ENCODE measurements at places on chromosomes 11 and 22. TPM values are rescaled to one million over a fixed set of nuclear protein-coding genes. Genes with fewer than 3 reads are reported as not detected.

PRG3 gene
- total RNA-seq: not detected

MB gene
- 2.6 TPM for total RNA-seq

SUSD2 gene
- 0.52 TPM for total RNA-seq

DNA sequence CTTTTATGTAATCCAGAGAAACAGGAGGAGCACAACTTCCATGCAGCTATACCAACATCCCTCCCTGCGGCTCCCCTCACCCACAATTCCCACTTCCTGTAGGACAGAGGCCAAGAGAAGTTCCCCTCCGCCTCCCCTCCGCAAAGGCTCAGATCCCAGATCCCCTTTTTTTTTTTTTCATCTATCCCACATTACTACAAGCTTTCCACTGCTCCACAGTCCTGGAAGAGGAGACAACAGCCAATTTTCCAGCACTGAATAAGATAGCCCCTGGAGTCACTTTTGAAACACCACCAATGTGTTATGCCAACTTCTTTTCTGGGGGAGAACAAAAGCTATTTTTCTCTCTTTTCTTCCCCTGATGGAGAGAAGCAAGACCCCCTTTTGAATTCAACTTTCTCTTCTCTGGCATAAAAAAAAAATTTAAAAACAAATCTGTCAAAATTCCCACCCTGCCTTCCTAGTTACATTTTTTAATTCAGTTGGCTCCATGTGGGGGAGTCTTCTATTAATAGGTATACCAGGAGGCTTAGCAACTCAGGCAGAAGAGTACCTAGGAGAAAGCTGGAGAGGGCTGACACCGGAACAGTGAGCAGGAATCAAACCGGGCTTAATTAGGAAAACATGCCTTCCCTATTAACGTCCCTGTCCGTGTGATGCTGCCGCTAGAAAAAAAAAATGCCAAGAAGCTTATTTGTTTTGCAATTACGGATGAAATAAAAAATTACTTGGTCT is 543.4 kb downstream of the BUD13 start:
- no peaks in the 10 kb centered on the region for H3K4me1 ChIP-seq

DNA sequence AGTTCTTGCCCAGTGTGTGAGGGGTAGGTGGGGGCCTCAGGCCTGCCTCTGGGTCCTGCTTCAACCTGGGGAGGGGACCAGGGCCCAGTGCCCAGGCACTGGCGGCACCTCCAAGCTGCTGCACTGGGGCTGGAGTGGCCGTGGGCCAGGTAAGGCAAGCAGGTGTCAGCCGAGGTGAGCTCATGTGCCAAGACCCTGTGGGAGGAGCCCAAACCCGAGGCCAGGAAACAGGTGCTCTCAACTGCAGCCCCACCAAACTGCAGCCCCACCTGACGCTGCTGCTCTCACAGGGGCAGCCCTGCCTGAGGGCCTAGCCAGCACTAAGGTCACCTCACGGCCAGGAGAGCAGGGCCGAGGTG is 18.1 kb upstream of the GNB1L start:
- peaks cover 3% of the 10 kb centered on the region for H3K4me1 ChIP-seq
- H3K36me3 ChIP-seq: no peaks in the 10 kb centered on the region
- H3K27me3 ChIP-seq: no peaks in the 10 kb centered on the region
- no peak for DNase-seq

DNA sequence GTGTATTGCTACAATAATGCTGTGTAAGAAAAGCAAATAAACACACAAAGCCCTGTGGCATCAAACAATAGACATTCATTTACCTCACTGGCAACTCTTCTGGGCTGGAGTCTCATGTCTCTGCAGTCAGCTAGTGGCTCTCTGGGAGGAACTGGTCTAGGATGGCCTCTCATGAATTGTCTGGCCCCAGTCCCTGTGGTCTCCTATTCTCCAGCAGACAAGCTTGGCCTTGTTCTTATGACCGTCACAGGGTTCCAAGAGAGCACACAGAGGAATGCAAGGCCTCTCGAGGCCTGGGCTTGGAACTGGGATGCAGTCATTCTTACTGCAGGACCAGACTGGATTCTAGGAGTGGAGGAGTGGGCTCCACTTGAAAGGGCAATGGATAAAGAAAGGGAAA is 141.2 kb upstream of the NTM start:
- H3K27me3 ChIP-seq: no peaks in the 10 kb centered on the region
- no peak overlapping the region for H3K27ac ChIP-seq
- no peaks in the 10 kb centered on the region for H3K36me3 ChIP-seq

DNA sequence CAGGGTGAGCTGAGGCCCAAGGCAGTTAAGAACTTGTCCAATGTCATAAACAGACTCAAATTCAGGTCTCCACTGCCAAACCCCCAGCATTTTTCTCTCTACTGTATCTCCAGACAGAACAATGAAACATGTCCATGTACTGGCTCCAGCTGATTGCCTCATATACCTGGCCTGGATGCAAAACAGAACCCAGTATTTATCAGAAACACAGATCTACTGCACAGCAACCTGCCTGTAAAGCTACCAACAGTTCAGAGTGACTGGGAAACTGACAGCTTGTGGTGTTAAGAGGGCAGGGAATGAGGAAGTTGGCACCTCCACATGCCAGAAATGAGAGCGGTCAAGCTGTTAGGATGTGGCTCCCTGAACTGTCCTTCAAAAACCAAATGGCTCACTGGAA is 41.6 kb downstream of the C11orf71 start:
- no peak for DNase-seq
- no peaks in the 10 kb centered on the region for H3K4me1 ChIP-seq
- no peaks in the 10 kb centered on the region for H3K36me3 ChIP-seq
- no peak overlapping the region for H3K4me3 ChIP-seq
- peaks cover 30% of the 10 kb centered on the region for H3K27me3 ChIP-seq

DNA sequence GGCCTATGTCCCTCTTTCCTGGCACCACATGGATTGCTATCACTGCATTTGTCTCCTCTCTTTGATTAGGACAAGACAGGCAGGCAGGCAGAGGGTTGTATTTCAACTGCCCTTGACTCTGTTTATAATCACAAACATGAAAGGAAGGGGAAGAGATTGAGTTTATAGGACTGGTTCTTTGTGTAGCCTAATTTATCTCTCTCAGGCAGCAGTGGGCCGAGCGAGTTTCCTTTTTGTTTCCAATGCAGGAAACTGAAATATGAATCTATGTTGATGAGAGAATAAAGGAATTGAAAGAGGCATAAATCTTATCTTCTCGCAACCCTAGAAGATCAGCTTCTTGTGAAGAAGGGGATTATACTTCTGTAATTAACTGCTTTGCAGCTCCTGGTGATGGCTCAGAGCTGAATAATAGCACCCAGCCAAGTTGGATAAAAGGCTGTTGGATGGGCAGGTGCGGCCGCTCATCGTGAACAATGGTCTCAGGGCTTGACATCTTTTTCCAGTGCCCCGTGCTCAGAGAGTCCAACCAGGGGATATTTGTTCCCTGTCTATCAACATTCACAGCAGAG is 80.6 kb upstream of the SYT13 start:
- no peaks in the 10 kb centered on the region for H3K36me3 ChIP-seq
- no peak overlapping the region for H3K27ac ChIP-seq
- DNase-seq: no peak
- H3K27me3 ChIP-seq: peaks cover 23% of the 10 kb centered on the region

DNA sequence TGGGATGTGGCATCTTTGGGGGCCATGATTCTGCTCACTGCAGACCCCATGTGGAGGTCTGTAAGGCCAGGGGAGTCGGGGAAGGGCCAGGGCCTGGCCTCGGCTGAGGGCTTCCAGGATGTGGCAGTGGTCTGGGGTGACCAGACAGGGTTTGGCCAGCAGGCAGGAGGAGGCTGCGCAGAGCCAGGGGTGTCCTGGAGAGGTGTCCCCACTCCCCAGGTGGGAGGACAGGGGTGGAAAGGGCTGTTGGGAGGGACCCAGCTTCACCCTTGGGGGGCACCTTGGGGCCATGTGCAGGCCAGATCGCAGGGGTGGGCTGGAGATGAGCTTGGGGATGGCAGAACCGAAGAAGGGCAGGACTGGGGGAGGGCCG is 3.4 kb downstream of the PANX2 start:
- no peak overlapping the region for H3K4me3 ChIP-seq
- peaks cover 9% of the 10 kb centered on the region for H3K27me3 ChIP-seq
- no peak overlapping the region for H3K27ac ChIP-seq
- no peak for DNase-seq
- H3K36me3 ChIP-seq: no peaks in the 10 kb centered on the region

- H3K4me3 ChIP-seq: no peak overlapping the region
- H3K36me3 ChIP-seq: no peaks in the 10 kb centered on the region
- no peaks in the 10 kb centered on the region for H3K27me3 ChIP-seq
- no peaks in the 10 kb centered on the region for H3K4me1 ChIP-seq
- no peak for DNase-seq
Observed at GRCh38 chr11:127521413-127521812, 520.8 kb upstream of the KIRREL3 start.
